ENCODE measurements at places on chromosomes 1 and 21.

GRCh38 chr21:36613059-36613458 is 85.9 kb upstream of the SIM2 start:
- DNase-seq, result no peak

- no peak for DNase-seq
Observed at GRCh38 chr1:230429067-230429735, 3.1 kb upstream of the PGBD5 start.

DNA sequence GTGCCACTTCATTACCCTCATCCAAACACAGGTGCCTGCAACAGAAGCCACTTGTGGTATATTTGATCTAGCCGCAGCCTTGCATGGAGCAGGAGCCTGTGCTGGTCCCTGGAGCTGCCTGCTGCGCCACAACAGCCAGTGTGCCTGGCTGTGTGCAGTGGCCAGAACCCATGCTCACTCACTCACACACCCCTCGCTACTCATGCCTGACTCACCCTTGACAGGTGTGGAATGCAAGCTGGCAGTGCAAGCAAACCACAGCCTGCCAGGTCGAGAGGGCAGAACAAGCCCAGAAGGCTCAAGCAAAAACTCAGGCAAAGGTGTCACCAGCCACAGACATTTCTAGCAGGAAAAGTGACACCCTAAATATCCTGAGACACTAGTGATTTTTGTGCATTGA is 1510.9 kb downstream of the KCNT2 start:
- no peak for DNase-seq

GRCh38 chr1:11138952-11139351 is 39.3 kb upstream of the EXOSC10 start:
- no peak for DNase-seq

- no peak for DNase-seq
Observed at GRCh38 chr1:54131419-54131818, 21.4 kb downstream of the CDCP2 start.

- DNase-seq, result no peak
Observed at GRCh38 chr1:47209725-47210325, 20.0 kb upstream of the PDZK1IP1 start.

DNA sequence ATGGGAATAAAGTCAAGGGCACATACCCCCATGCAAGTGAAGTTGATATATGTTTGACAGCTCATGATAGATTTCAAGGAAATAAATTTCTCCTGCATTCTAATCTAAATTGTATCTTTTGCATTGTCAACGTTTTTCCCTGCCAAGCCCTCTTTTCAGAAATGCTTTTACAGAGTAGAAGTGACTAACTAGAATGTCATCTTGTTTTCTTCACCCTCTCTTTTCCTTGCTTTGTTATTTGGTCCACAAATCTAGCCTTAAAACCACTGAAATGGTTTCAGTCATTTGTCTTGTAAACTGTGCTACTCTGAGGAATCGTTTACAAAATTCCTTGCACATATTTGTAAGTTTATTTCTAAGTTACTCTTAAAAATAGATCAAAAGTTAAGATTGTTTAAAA is 600.8 kb upstream of the CXADR start:
- no peak for DNase-seq

DNA sequence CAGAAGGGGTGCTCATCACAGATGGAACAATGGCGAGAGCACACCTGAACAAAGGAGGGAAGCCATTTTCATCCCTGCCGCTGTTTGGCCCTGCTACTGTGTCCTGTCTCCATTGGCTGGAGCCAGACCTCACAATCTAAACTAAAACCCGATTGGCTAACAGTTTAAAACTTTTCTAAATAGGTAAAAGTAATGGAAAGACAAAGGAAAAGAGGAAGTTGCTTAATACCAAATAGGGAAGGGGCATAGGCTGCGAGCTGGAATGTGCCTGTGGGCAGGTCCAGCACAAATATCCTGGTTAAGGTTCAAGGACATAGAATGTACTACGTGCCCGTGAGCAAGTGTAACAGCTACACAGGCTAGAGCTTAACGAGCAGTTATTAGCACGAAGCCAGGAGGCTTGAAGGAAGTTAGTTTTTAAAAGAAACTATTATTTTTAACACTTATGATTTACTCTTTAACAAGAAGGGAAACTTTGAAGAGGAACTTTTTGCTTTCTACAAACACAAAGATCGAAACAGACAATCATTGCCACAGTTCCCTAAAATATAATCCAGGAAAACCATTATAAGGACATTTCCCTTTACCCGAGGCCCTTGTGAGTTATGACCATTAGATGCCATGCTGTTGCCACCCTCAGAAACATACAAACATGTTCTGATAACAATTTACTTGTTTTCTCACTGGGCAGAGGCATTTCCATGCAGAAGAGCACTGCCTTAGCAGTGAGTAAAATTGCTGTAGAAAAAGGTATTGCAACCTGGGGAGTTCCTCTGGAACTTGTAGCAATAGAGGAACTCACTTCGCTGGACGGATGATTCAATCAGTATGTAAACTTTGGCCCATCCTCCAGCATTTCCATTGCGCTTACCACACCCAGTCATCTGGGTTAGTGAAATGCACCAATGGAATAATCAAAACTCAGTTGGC is 4.8 kb upstream of the PTTG1IP start:
- DNase-seq, result no peak

- peak; percentile 45 for DNase-seq
Observed at GRCh38 chr1:40438391-40439015, 11.8 kb upstream of the ZFP69B start.

GRCh38 chr1:115669002-115669673 is 27.4 kb downstream of the VANGL1 start:
- DNase-seq, result no peak

- DNase-seq, result no peak
Observed at GRCh38 chr1:116920211-116920610, 10.5 kb downstream of the PTGFRN start.

- DNase-seq, result no peak
Observed at GRCh38 chr1:156225677-156226014, 12.8 kb downstream of the PMF1 start.

GRCh38 chr1:33372677-33373076 is 51.8 kb upstream of the A3GALT2 start:
- DNase-seq, result no peak

GRCh38 chr1:158272681-158273080 is 17.0 kb upstream of the CD1C start:
- no peak for DNase-seq

DNA sequence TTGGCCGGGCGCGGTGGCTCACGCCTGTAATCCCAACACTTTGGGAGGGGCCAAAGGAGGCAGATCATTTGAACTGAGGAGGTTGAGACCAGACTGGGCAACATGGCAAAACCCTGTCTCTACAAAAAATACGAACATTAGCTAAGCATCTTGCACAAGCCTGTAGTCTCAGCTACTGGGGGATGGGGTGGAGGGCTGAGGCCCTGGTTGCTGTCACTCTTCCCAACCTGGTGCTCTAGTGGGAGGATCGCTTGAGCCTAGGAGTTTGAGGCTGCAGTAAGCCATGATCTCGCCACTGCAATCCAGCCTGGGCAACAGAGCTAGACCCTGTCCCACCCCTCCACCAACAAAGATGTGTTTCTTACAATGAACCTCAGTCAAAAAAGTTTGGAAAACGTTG is 2.8 kb downstream of the PHGDH start:
- no peak for DNase-seq

GRCh38 chr1:234558330-234558836 is 51.6 kb downstream of the IRF2BP2 start:
- no peak for DNase-seq

DNA sequence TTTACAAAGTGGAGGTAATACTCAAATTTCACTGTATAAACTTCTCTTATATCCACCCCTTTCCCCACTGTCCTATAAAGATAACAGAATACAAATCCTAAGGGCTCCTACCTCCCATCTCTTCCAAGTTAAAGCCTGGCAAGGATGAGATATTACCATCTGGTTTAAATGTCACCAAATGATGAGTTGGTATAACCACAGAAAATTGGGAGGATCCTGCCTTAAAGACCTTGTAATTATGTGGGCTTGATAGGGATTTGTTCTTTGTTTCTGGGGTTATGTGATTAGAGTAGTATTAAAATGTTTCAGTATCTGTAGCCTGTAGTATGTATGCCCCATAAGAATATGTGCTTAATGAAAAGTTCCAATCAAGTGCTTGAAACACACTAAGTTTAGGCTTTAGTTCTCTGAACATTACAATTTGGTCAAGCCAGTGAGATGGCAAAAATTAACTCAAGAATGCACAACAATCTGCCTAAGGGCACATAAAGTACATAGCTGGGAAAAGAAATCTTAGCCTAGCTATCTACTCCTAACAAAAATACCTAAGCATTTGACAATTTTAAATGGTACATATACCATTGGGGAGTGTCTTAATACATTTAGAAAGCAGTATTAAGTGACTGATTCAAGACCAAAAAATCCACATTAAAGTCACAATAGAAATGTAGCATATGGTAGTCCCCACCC is 14.0 kb downstream of the KDM5B start:
- DNase-seq, result no peak

DNA sequence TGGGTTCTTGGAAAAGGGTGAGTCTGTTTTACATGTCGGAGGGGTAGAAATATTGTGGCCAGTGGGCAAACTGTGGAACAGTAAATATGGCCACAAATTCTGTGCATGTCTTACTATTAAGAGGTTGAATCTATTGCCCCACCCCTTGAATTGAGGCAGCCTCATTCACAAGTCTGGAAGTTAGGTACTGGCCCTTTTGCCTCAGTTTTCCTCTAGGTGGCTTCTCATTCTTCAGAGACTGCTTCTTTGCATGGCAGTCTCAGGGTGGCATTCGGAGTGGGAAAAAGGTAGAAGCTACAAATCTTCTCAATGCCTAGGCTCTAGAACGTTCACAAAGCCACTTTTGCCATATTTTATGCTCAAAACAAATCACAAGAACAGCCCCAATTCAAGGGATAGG is 57.2 kb downstream of the SLC9C2 start:
- DNase-seq, result no peak

DNA sequence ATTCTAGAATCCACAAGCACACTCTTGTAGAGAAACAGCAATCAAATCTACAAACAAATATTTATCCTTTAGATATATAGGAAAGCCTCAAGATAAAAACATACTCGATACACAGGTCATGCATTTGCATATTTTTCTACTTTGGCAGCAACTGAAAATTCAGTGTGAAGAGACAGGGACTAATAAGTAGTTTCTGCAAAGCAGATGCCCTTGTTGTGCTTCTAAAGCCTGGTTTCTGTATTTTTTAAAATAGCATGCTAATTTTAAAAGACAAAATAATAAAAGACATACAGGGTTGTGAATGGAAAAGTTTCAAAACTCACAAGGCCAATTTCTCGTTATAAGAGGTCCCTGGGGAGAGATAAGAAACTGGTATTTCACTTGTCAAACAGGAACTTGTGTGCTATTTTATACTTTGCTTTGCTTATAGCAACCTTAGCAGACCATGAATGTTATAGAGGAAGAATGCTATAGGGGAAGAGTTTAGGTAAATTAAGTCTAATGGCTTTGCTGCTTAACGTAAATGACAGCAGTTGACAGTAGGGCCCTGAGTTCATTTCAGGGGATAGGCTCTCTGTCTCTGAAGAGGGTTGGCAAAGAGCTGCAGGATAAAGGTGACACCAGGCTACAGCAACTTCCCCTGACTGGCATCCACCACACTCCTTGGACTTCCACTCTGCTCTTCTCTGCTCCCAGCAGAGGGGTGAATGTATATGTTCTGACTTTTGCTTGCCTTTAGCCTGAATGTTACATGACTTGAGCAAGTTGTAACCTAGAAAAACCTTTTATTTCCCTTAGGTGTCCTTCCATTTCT is 9.4 kb upstream of the RGS13 start:
- no peak for DNase-seq

- DNase-seq, result no peak
Observed at GRCh38 chr1:27377760-27378495, 3.3 kb upstream of the FCN3 start.

- DNase-seq, result no peak
Observed at GRCh38 chr1:238336531-238336930, 445.8 kb upstream of the ZP4 start.

GRCh38 chr1:197915862-197916499 is 1.2 kb upstream of the LHX9 start:
- no peak for DNase-seq

DNA sequence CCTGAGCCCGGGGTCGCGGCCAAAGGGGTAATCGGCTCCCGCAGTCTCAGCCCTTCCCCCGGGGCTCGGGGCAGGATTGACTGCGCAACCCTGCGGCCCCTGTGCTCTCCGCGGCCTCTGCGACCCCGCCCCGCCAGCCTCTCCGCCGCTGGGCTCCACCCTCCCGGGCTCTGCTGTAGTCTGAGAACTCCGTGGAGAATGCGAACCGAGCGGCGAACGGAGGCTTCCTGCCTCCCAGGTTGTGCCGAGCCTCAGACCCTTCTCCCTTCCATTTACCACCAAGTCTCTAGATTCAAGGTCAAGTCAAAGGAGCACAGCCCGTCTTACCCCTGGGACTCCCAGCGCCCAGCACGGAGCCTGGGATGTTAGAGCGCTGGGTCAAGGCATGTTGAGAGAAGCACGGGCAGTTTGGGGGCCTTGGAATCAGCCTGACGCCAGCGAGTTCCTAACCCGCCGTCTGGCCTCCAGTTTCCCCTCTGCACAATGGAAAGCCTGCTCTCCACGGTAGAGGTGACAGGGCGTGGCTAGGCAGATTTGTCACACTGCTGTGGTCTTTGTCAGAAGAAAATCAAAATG is 3.0 kb downstream of the ATP2B4 start:
- peak; percentile 70 for DNase-seq

DNA sequence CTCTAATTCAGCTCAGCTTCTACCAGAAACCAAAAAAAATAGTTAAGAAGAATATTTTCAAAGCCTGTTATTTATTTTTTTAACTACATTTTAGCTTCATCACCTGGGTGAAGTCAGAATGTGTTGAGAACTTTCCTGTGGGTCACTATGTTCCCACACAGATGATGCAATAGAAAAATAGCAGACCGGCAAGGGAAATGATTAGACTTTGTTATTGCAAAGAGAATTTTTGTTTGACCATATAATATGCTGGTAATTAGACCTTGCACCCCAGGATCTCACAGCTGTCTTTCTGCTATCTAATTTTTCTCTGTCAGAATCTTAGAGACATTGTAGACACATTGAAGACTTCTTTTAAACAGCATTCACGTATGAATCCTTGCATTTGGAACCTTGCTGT is 299.3 kb downstream of the TBX15 start:
- DNase-seq, result no peak

- DNase-seq, result peak; percentile 76
Observed at GRCh38 chr1:108692724-108693655, 880 bp downstream of the PRPF38B start.

- DNase-seq, result no peak
Observed at GRCh38 chr1:100734676-100735075, 15.1 kb downstream of the VCAM1 start.

DNA sequence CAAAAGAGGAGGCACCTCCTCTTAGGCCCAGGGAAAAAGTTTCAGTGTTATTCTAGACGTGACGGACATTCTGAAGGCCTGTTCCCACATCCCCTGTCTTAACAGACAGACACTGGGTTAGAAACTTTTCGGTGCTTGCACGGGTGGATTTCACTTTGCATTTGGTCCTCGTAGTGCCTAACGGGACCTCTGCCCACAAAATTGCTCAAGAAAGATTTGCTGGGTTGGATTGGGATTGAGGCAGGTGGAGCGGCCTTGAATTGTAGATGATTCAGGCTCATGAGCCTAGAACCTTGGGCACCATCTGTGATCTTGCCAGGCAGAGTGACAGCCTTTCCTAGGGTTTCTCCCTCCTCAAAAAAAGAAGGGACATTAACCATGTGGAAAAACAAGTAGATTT is 2.8 kb downstream of the PLA2G5 start:
- no peak for DNase-seq

Data from CD4-positive, alpha-beta T cell treated with Interleukin-6 for 4 hours (primary cell).